ENCODE measurements at places on chromosomes 1 and 21.

- DNase-seq = no peak
Observed at GRCh38 chr1:220891224-220892085, 12.2 kb downstream of the HLX start.

DNA sequence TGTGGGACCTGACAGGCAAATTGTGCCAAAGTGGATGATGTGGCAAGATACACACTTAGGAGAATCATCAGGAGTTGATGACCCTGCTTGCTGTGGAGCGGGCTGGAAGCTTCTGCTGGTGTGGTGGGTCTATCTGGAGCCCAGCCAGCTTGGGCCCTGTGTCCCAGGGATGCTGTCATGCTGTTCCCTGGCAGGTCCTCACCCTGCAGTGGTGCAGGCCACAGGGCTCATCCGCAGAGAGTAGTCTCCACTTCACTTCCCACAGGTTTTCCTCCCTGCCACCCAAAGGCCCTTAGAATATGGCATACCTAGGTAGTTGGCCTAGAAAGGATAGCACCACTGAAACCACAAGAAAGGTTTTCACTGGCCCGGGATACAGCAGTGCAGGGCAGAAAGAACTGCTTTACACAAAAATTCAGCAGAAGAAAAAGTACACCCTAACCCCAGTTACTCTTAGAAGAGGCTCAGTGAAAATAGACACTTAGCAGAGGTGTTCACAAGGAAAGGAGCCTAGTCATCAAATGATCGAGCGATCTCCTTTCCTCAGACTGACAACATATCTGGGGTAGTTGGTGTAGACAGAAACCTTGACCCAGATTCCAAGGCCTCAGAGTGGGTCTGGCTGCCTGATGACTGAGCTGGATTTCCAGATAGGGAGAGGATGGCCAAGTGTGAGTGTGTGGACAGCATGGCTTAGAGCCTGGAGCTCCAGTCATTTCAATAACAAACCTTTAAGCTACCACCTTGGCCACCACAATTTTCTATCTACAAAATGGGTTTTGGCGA lies 1.3 kb upstream of the C1orf226 start:
- no peak for DNase-seq

- DNase-seq = no peak
Observed at GRCh38 chr21:38080888-38081287, 164.6 kb upstream of the KCNJ6 start.

DNA sequence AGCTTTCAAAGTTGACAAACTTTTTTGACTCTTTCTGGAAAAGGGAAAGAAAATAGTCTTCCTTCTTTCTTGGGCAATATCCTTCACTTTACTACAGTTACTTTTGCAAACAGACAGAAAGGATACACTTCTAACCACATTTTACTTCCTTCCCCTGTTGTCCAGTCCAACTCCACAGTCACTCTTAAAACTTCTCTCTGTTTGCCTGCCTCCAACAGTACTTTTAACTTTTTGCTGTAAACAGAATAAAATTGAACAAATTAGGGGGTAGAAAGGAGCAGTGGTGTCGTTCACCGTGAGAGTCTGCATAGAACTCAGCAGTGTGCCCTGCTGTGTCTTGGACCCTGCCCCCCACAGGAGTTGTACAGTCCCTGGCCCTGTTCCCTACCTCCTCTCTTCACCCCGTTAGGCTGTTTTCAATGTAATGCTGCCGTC lies 160.8 kb upstream of the SGIP1 start:
- no peak for DNase-seq

GRCh38 chr1:165880993-165881392 lies 53.6 kb downstream of the UCK2 start:
- no peak for DNase-seq

GRCh38 chr1:157993147-157993917 lies at the start of gene KIRREL1:
TSS of gene KIRREL1 (plus strand) at chr1:157993645. CDS start at chr1:157993677, 32 bp downstream.
- DNase-seq = no peak

GRCh38 chr1:179017383-179018326 lies 8.0 kb upstream of the FAM20B start:
- no peak for DNase-seq

- no peak for DNase-seq
Observed at GRCh38 chr1:178048426-178048825, 45.5 kb upstream of the RASAL2 start.

- DNase-seq = no peak
Observed at GRCh38 chr1:220347654-220348175, 75.5 kb upstream of the RAB3GAP2 start.

DNA sequence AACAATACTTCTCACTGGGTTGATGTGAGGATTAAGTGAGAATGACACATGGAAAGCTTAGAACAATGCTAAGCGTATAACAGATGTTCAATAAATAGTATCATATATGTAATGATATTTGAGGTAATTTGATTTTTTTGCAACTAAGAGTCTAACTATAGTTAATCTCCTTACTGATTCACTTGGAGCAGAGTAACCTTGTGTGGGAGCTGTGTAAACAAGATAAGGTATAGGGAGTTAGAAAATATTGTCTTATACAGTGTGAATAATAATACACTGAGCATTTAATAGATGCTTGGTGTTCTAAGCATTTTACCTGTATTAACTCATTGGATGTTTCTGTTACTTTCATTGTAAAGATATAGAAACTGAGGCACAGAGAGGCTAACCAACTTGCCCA lies 15.9 kb downstream of the RALGPS2 start:
- no peak for DNase-seq

- no peak for DNase-seq
Observed at GRCh38 chr1:223707256-223708000, 4.9 kb upstream of the CAPN2 start.
